ENCODE measurements at places on chromosomes 16 and 17. TPM values are rescaled to one million over a fixed set of nuclear protein-coding genes. Genes with fewer than 3 reads are reported as not detected.
A peak's percentile ranks its signal among the peaks of the same experiment; 100 is the strongest.

The TBC1D3I gene
- 5.8 TPM for total RNA-seq

GRCh38 chr16:85704900-85705846 is 16.4 kb upstream of the GINS2 start:
- DNase-seq, result no peak

The SOCS1 gene
- 12.1 TPM for total RNA-seq

DNA sequence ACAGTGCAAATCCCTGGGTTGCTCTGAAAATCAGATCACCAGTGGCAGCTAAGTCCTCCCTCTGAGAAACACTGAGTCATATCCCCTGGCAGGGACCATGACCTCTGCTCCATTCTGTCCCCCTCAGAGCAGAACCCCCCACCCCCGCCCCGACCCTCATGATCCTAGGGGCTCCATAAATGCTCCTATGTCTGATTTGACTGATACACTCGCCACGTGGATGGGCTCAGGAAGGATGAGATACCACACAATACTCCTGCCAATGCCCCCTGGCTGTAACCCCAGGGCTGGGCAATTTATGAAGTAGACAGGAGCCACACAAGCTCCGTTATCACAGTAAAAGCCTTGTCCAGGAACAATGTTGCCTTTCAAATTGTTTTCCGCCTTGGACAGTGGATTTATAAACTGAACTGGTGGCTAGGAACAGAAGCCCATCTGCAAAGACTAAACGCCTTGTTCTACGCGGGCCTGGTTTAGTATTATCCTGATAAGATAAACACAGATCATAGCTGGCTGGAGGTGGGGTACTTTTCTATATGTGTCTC is 394.8 kb downstream of the SLC39A11 start:
- DNase-seq, result peak; percentile 43

The KRT14 gene
- not detected for total RNA-seq

The DDX5 gene
- 1,284 TPM for total RNA-seq

The G6PC1 gene
- not detected for total RNA-seq

DNA sequence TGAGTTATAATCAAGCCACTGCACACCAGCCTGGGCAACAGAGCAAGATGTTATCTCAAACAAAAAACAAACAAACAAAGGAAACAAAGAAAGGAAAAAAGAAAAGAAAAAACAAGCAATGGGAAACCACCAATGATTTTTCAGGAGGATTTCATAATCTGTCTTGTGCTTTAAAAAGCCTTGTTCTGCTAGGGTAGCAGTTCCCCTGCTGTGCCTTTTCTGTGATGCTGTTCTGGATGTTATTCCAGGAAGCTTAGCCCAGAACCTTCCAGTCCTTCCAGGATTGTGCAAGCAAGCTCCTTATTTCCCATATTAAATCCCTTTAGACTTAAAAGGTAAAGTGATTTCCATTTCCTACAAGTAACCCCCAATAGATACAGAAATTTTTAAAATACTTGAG is 171.1 kb downstream of the ABCC12 start:
- DNase-seq, result no peak

Measured in stomach (tissue), 19 donors.